Ammon's horn (tissue), 1 donor: ENCODE measurements at places on chromosomes 11 and 22.

- no peak for DNase-seq
Measured at GRCh38 chr11:47979378-47980087, 826 bp upstream of the PTPRJ start.

DNA sequence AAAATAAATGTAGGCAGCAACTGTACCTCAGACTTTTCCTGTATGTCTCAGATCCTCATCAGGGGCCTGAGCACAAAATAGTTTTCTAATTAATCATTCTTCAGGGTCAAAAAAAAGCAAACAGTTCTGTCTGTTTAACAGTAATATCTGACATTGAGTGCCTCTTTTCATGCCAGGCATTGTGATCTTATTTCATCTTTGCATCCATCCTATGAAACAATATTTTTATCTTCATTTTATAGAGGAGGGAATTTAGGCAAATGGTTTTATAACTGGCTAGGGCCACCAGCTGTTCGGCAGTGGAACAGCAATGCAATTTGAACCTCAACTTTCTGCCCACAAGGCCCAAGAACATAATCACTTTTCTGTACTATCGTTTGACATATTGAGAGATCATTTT, 145.6 kb downstream of the WNT7B start:
- DNase-seq: no peak

GRCh38 chr11:96905143-96905542, 515.3 kb downstream of the JRKL start:
- DNase-seq: no peak

DNA sequence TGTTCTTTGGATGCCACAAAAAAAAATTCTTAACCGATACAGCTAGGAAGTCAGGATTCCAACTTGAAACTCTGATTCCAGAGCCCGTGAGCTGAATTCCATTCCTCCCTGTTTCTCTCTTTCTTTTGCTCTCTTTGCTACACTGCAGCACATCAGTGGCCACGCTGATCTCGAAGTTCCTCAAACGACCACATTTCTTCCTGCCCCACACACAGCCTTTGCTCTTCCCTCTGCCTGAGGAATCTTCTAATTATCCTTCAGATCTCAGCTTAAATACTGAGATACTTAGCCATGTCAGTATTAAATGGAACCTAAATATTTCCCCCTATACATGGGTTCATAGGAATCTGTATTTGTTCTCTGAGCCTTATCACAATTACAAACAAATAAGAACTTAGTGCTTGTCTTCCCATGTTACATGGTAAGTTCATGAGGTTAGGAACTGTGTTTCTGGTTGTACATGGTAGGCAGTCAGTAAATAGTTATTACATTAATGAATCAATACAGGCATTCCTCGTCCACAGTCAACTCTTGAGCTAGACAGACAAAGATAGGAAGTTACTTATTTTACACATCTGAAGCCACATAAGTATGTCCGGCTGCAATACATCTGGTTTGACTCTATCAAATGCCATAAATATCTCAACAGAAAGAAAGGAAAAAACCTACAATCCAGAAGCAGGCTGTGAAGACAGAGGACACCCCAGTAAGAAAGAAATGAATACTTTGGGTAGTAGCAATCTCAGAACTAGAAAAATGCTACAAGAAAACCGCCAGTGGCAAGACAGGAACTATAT, 86.6 kb downstream of the MAML2 start:
- DNase-seq: no peak

GRCh38 chr11:28874706-28875105, 766.5 kb downstream of the METTL15 start:
- DNase-seq: no peak
